ENCODE measurements at places on chromosomes 16 and 17. TPM values are rescaled to one million over a fixed set of nuclear protein-coding genes. Genes with fewer than 3 reads are reported as not detected.

DNA sequence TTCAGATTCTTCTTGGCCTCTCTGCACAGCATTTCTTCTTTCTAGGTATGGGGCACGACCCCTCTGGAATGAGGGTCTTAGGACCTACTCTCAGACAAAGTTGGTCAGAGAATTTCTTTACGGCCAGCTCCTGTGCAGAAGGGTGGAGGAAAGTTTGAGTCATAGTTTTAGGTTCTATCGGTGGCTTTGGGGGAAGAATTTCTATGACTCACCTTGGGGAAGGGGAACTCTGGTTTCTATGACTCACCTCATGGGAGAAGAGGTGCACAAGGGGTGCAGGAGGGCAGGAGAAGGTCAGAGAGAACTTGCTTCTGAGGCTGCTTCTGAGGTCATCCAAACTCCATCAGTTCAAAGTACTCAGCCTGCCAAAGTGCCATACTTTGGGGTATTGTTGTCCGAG, 2.5 kb upstream of the ABCC12 start:
- peaks cover 11% of the 10 kb centered on the region for H3K4me1 ChIP-seq
- no peak overlapping the region for H3K4me3 ChIP-seq
- no peaks in the 10 kb centered on the region for H3K36me3 ChIP-seq
- H3K27ac ChIP-seq, result no peak overlapping the region
- H3K27me3 ChIP-seq, result no peaks in the 10 kb centered on the region
- DNase-seq, result no peak

RPL38 gene
- total RNA-seq, result 477 TPM

- H3K36me3 ChIP-seq, result no peaks in the 10 kb centered on the region
- peak; percentile 70 for DNase-seq
- H3K4me3 ChIP-seq, result peak overlapping the region; percentile 33
- H3K27me3 ChIP-seq, result no peaks in the 10 kb centered on the region
- H3K4me1 ChIP-seq, result no peaks in the 10 kb centered on the region
Measured at GRCh38 chr17:20073055-20073979, 64.2 kb downstream of the SPECC1 start.

KIF18B gene
- total RNA-seq, result 1.0 TPM

NOXO1 gene
- 2.4 TPM for total RNA-seq

- no peak within 1 kb of the TSS for H3K4me3 ChIP-seq
- no peak within 1 kb of the TSS for H3K27ac ChIP-seq
- DNase-seq, result peak; percentile 76
- no peaks in the 10 kb centered on the region for H3K4me1 ChIP-seq
- H3K36me3 ChIP-seq, result no peaks in the 10 kb centered on the region
Measured at GRCh38 chr17:28505986-28506665, at the start of gene FOXN1. TSS of gene FOXN1 (plus strand) at chr17:28506348. CDS start at chr17:28523970, 17,622 bp downstream.

CCL7 gene
- not detected for total RNA-seq

DNA sequence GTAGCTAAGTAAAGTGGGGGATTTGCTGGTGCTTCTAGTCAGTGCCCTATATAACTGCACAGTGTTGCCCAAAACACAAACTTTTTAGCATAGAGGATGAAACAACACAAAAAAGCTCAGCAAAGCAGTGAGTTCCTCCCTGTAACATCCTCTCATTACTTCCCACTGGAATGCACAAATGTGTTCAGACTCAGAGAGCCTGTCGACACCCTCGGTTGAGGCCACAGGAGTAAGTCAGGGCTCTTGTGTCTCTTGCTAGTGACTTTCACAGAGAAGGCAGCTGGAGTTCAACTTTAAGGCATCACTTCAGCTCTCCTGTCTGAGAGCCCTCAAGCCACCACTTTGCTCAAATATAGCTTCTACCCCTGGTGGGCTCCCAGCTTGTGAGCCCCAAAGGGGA, 107.2 kb upstream of the NETO2 start:
- DNase-seq, result no peak
- no peak overlapping the region for H3K4me3 ChIP-seq
- peaks cover 4% of the 10 kb centered on the region for H3K36me3 ChIP-seq
- no peaks in the 10 kb centered on the region for H3K27me3 ChIP-seq
- H3K4me1 ChIP-seq, result no peaks in the 10 kb centered on the region

GRCh38 chr16:71205482-71206131, 24.9 kb downstream of the HYDIN start:
- H3K36me3 ChIP-seq, result no peaks in the 10 kb centered on the region
- DNase-seq, result no peak
- H3K4me3 ChIP-seq, result no peak overlapping the region

DNA sequence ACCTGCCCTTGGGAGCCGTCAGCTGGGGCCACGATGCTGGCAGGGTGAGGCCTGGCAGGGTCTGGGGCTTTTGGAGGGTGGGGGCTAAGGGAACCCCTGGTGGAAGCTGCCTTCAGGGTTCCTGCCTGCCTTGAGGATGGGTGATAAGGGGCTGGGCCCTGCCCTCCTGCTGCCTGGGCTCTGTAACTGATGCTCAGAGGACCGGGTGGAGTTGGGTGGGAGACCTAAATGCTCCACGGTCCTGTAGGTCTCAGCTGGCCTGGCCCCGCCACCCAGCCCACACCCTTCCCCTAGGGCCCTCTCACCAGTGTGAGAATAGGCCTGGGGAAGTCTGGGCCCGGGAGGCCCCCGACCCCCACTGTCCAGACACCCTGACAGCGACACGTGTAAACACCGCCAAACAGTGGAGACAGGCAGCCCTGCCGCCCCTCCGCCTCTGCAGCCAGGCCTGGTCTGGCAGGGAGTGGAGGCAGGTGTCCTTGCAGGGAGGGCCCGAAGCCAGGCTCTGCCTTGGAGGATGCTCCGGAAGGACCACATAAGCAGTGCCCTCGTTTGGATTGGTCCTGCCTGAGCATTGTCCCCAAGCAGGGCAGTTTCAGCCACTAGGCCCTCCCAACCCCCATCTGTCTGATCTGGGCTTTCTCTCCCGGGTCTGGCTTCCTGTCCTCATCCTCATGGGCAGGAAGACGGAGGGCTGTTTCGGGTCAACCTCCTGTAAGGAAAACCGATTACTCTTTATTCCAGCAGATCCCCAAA, 6.5 kb upstream of the BAHCC1 start:
- no peaks in the 10 kb centered on the region for H3K27me3 ChIP-seq
- peaks cover 59% of the 10 kb centered on the region for H3K4me1 ChIP-seq
- no peak for DNase-seq
- no peak overlapping the region for H3K4me3 ChIP-seq
- H3K27ac ChIP-seq, result peak overlapping the region; percentile 96
- H3K36me3 ChIP-seq, result no peaks in the 10 kb centered on the region

DNA sequence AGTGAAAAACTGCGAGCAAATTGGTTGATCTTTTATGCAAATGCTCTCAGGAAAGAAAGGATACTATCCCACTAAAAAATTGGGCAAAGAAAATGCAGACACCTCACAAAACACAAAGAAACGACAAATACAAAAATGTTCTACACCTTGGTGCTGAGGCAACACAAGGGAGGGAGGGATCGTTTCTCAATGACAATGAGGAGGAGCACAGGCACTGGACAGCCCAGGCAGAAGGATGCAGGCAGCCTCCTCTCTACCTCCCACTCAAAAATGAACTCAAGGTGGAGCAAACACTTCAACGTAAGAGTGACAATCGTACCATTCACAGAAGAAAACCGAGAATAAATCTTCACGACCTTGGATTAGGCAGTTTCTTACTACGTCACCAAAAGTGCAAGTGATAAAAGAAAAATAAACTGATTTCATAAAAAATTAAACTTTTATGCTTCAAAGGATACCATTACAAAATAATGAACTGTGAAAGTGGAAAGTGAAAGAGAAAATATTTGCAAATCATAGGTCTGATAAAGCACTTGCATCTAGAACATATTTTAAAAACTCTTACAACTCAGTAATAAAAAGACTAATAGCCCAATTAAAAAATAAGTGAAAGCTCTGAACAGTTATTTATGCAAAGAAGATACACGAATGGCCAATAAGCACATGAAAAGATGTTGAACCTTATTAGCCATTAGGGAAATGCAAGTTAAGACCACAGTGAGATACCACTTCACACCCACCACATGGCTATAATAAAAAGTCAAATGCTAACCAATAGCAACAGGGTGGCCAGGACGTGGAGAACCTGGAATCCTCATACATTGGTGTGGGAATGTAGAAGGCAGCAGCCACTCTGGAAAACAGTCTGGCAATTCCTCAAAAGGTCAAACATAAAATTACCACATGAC, 80.8 kb upstream of the TRAP1 start:
- peaks cover 42% of the 10 kb centered on the region for H3K4me1 ChIP-seq
- DNase-seq, result no peak
- no peaks in the 10 kb centered on the region for H3K27me3 ChIP-seq
- no peak overlapping the region for H3K4me3 ChIP-seq

GRCh38 chr17:46974086-46974485, 5.0 kb downstream of the RPRML start:
- no peaks in the 10 kb centered on the region for H3K36me3 ChIP-seq
- no peak overlapping the region for H3K4me3 ChIP-seq
- no peak overlapping the region for H3K27ac ChIP-seq
- H3K4me1 ChIP-seq, result peaks cover 12% of the 10 kb centered on the region

DNA sequence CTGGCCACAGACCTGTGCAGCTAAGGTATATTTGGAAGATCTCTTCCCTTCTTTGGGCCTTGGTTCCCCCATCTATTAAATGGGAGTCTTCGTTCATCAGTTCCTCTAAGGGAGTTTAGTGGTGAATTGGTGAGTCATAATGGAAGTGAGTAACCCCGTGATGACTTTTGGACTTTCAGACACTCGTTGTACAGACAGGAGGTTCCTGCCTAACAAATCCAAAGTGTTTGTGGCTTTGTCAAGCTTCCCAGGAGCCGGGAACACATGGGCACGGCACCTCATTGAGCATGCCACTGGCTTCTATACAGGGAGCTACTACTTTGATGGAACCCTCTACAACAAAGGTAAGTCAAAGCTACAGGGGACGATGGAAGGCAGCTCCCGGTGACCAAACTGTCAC, 40.4 kb downstream of the WSCD1 start:
- no peak for DNase-seq
- no peaks in the 10 kb centered on the region for H3K27me3 ChIP-seq
- no peak overlapping the region for H3K4me3 ChIP-seq
- no peak overlapping the region for H3K27ac ChIP-seq
- no peaks in the 10 kb centered on the region for H3K4me1 ChIP-seq

KRTAP4-9 gene
- not detected for total RNA-seq

KARS1 gene
- total RNA-seq, result 88.3 TPM

SSTR5 gene
- not detected for total RNA-seq
